Kasumi-1 (cell line): ENCODE measurements at places on chromosomes 5 and 9.

DNA sequence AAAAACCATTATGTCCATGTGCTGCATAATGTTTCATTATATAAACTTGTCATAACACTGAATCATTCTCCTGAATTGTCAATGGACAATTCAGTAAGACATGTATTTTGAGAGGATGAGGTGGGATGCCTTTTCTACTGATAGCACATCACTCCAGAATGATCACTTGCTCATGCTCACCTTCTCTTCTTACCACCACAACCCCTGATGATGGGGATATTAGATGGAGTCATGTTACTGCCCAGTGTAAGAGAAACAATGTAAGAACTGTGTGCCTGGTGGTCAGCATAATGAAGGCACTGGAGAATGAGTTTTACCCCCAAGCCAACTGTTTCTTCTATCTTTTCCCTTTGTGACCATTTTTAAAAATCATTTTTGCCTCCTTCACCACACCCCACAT lies 198.8 kb downstream of the ADAMTSL1 start:
- no peak for DNase-seq

DNA sequence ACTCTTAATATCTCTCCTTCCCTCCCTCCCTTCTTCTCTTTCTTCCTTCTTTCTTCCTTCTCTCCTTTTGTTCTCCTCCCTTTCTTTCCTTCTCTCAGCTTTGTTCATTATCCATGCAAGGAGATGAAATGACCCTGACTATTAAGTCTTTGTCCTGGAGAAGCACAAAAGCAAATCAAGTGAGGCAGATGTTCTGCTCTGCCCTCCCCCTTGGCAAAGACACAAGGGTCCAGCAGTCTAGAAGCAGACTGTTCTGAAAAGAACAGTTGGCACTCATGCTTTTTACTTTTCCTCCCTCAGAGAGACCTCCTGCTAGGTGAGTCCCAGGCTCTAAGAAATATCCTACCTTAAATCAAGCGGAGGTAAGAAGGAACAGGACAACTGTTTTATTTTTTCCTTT lies 1067.6 kb upstream of the DMAC1 start:
- DNase-seq = no peak

DNA sequence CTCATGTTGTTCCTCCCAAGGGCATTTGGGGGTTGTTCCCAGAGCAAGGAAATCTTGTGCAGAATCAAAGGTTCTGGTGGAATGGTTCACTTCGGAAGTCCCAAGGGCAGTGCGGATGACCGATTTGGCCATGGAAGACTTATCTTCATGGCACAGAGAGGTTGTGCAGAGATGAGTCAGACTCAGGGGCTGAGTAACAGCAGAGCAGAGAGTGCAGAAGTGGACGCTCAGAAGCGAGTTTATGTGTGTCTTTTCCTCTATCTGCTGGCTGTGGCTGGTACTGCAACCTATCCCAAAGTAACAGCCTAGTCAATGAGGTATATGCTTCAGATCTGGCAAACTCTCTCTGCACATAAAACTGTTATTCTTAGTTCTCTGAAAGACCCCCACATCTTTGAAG lies 118.1 kb downstream of the DPYSL3 start:
- DNase-seq = peak; percentile 82

- DNase-seq = no peak
Observed at GRCh38 chr9:94449486-94449885, 105.4 kb upstream of the PCAT7 start.

GRCh38 chr9:111187376-111187775 lies 142.6 kb downstream of the OR2K2 start:
- no peak for DNase-seq

DNA sequence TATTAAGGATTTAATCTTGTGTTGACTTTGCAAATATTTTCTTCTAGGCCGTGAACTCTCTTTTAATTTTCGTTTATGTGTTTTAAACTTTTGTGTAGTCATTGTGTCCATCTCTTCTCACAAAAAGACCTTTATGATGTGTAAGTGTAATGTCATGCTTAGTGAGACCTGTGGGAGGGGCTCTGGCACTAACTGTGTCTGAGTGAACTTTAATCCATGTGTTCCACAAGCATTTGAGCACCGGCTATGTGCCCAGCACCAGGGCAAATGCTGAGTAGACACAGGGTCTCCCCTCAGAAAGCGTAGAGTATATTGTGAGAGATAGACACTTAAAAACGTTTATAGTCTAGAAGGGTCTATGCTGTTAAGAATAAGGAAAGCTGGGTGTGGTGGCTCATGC lies 272.6 kb upstream of the TUT7 start:
- no peak for DNase-seq

DNA sequence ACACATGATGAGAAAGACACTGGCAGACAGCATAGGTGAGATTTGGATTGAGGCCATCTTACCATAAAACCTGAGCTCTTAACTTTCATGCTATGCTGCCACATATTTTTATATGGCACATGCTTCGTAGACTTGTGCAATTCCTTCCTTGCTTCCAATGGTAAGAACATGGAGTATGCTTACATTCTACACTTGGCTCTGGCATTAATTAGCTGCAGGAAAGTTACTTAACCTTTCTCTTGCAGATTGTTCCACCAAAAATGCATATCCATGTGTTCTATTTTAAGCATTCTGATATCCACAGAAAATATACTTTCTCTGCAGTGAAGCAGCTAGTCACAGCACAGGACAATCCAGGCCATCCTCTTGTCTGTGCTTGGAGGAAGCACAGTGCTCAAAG lies 119.4 kb downstream of the MPDZ start:
- no peak for DNase-seq

GRCh38 chr9:16135968-16136367 lies 583.1 kb downstream of the CCDC171 start:
- no peak for DNase-seq

GRCh38 chr5:2833556-2833955 lies 82.1 kb upstream of the IRX2 start:
- no peak for DNase-seq

DNA sequence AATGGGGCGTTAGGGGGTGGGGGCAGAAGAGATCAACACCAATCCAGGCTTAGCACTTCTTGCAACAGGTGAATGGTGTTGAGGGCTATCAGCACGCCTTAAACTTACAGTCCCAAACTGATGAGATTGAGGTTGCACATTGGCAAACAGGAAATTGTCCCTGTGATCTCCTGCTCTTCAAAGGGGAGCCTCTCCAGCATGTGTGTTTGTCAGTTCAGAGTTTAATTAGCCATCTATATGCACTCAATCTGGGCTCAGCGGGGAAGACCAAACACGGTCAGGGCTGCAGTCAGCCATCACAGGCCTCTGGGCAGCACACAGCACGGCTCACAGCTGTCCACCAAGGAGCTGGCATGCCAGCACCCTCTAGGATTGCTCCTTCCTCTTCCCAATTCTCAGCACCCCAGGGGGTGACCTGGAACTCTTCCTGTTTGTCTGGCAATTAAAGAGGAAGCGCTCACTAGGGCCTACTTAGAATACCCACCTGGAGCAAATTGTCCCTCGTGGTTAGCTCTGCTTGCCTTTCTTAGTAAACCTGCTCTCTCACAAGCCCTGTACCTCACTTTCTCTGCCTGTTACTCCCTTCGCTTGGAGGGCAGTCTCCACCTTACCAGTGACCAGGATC lies 217.4 kb downstream of the SLIT3 start:
- no peak for DNase-seq

DNA sequence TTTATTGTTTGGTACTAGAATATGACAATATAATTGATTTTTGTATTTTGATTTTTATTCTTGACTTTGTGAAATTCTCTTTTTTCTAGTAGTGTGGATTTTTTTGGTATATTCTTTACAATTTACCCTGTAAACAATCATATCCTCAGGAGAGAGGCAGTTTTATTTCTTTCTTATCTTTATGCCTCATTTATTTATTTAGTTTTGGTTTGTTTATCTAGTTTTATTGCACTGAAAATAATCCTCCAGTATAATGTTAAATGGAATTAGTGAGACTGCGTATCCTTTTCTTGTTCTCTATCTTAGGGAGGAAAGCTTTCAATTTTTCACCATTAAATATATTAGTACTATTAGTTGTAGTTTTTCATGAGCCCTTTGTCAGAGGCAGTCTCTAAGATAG lies 109.4 kb downstream of the MACROH2A1 start:
- DNase-seq = no peak

DNA sequence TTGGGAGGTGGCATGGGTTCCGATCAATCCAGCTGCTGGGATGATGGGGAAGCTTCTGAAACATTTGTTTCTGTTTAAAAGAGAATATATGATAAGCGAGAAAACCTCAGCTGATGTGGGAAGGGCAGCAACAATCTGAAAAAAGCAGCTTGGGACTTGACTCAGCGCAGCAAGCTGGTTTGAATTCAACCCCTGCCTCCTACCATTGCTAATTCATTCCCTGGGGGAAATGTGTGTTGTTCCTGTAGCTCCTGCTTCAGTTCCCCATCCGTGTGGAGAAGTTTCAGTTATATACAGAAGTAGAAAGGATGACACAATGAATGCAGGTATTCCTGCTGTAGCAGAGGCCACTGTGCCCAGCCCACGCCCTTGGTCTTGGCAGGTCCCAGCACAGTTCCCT lies 145.1 kb downstream of the NXNL2 start:
- no peak for DNase-seq

GRCh38 chr9:5512658-5513452 lies 2.5 kb downstream of the PDCD1LG2 start:
- DNase-seq = no peak

- no peak for DNase-seq
Observed at GRCh38 chr9:19231904-19232822, 1.7 kb downstream of the DENND4C start.

GRCh38 chr9:82716821-82717220 lies 346.1 kb downstream of the RASEF start:
- DNase-seq = no peak

DNA sequence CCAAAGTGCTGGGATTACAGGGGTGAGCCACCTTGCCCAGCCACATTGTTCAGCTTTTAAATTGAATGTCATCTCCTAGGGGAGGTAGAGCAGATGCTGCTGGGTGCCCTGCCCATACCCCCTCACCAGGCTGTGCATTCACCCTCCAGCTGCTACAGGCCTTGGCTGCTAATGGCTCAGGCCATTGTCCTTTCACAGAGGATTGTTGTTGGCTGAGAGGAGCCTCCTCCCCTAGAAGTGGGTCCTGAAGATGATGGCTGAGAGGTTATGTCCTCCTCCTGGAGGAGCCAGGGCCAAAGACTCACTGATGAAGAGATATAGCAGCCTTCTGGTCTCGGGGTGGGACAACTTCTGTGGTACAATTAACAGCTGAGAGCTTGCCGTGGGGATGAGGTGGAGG lies 74.6 kb downstream of the PHAX start:
- no peak for DNase-seq

GRCh38 chr5:14161825-14162556 lies 18.8 kb downstream of the TRIO start:
- no peak for DNase-seq

GRCh38 chr5:42397267-42397666 lies 26.0 kb upstream of the GHR start:
- DNase-seq = no peak

- DNase-seq = peak; percentile 56
Observed at GRCh38 chr5:39599721-39600431, 175.1 kb upstream of the DAB2 start.

- DNase-seq = no peak
Observed at GRCh38 chr9:78676623-78677022, 379.7 kb downstream of the PSAT1 start.

DNA sequence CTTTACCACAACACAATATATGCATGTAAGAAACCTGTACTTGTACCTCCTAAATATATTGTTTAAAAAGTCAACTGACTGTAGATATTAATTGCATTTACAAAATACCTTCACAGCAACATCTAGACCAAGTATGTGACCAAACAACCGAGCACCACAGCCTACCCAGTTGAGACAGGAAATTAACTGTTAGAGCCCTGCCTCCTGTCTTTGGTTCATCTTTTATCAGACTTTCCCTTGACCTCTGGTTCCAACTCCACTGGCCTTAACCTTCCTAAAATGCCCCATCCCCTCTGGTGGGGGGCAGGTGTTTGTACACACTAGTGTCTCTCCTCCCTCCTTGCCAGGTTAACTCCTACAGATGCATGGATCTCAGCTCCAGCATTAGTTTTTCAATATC lies 155.0 kb upstream of the PANK3 start:
- DNase-seq = no peak

DNA sequence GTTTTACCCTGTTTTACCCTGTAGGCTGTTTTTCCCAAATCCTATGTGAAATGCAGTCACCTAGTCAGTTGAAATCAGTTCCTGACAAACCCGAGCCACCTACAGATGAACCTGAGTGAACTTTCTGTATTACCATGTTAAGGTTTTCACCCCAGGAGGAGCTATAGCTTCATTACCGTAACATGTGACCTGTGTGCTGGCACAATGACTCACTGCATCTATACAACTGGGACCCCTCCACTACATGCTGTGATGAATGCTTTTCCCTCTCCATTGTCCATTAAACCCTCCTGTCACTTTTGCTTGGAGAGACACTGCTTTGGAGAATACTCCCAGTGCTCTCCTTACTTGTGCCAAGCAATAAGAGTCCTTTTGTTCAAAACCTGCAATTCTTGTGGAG lies 1974.8 kb downstream of the EFNA5 start:
- no peak for DNase-seq

- no peak for DNase-seq
Observed at GRCh38 chr9:68690088-68690487, 15.0 kb upstream of the PIP5K1B start.

GRCh38 chr5:158670201-158670600 lies 429.5 kb downstream of the EBF1 start:
- DNase-seq = no peak
